ENCODE measurements at places on chromosomes 12 and 14.

- peak; percentile 82 for DNase-seq
Observed at GRCh38 chr14:37590428-37591139, 4.5 kb downstream of the FOXA1 start.

DNA sequence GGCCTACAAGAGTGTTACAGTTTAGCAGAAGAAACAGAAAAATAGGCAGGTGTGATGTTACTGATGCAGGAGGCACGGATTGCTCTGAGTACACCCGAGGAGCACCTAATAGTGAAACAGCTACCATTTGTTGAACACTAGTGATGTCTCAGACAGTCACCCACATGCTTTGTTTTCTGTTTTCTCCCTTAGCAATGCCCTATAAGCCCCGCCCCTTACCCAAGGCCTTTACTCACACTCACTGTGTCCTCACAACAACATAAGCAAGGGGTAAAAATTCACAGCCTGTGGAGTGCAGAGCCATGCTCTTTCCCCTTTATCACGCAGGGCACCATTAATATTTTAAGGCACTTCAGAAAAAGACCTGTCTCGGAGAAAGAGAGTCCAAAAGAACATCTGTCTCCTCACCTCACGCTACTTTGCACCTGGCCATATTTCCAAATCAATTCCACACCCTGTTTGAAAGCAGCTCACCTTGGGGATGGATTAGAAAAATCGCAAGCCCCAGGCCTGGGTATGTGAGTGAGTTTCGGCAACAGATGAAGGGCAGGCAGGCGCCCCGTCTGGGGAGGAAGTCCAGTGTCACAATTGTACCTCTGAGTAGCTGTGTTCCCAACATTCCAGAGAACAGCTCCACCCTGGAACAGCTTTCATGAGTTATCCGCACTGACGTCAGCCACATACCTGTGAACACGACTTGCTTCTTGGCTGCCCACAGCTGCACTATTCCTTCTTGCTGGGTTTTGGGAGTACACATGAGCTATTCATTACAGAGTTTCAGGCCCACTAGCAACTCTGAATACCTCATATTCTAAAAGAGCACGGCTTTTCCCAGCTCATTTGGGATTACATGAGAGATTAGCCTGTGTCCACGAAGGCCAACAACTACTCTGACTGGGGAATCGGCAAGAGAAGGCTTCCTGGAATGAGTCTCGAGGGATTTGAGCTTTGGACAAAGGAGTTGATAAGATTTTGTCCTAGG is 26.0 kb downstream of the MAPK1IP1L start:
- DNase-seq, result peak; percentile 93

DNA sequence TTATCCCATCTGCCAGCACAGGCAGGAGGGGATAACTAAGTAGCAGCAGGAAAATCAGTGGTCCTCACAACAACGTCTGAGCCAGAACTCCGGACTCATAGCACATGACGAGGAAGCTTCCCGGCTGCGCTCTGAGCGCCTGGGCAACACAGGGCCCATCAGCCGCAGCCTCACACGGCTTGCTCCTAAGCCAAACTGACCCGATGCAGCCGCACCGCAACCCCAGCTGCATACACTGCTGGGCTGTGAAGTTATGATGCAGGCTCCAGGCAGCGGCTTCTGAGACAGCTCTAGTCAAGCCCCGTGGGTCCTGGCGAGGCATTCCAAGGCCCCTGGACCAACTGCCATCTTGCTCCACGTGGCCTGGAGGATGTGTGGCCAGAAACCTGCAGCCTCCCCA is 28.1 kb downstream of the ZFYVE21 start:
- DNase-seq, result no peak

- DNase-seq, result no peak
Observed at GRCh38 chr12:74732164-74732784, 194.6 kb downstream of the ATXN7L3B start.

GRCh38 chr12:25651931-25652330 is 98.8 kb upstream of the LMNTD1 start:
- no peak for DNase-seq

- DNase-seq, result no peak
Observed at GRCh38 chr12:114982760-114983159, 298.8 kb upstream of the TBX3 start.

DNA sequence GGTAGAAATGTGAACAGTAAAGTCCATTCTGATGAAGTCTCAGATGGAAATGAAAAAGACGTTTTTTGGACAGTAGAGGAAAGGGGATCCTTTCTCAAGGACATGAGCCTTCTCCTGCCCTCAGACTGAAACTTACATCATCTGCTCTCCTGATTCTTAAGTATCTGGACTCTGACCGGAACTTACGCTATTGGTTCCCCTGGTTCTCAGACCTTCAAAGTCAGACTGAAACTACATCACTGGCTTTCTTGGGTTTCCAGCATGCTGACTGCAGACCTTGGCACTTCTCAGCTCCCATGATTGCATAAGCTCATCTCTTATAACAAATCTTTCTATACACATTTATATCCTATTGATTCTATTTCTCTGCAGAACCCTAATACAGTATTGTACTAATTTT is 291.0 kb downstream of the SNAPC1 start:
- DNase-seq, result no peak

- DNase-seq, result no peak
Observed at GRCh38 chr14:99255621-99256482, 16.1 kb downstream of the BCL11B start.

DNA sequence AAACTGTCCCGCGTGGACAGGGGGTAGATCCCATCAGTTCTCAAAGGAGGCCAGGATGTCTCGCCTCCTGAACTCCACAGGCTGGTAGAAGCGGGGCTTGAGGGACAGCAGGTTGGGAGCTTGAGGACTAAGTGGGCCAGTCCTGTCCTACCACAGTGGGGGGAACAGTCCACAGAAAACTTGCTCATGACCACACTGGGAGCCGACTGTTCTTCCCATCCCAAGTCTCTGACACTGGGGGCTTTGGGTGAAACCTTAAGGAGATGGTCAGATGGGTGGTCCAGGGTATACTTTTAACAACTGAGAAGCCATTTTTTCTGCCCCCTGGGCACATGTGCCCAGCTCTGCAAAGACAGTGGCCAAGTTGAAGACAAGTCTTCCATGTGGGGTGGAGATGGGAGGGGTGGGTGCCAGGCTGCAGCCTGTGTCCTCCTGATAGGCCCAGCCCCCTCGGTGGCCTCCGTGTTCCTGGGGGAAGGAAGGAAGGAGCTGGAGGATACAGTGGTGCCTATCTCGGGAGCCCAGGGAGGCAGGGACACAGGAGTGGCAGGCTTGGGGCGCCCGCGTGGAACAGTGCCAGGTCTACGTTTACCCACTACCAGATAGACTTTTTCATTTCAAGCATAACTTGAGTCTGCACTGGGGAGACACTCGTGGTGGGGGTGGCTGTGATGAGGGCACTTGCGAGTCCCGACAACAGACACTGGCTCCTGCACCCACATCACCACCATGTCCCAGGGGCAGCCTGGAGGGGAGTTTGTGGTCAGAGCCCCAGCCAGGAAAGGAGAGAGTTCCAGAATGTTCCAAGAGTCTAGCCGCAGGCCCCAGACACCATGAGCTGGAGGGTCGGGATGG is 14.7 kb downstream of the RHOF start:
- no peak for DNase-seq

DNA sequence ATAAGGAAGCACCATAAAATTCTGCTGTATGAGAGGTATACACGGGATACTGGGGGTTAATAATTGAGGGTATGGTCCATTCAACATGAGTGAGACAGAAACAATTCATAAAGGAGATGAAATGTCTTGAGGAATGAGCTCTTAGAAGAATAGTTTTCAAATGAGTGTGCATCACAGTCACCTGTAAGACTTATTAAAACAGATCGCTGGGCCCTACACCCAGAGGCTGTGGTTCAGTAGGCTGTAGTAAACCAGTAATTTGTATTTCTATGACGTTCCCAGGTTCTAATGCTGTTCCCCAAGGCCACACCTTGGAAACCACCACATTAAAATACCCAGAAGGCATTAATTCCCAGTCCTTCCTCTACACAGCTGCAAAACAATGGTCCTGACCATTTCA is 49.6 kb downstream of the CAND1 start:
- no peak for DNase-seq

DNA sequence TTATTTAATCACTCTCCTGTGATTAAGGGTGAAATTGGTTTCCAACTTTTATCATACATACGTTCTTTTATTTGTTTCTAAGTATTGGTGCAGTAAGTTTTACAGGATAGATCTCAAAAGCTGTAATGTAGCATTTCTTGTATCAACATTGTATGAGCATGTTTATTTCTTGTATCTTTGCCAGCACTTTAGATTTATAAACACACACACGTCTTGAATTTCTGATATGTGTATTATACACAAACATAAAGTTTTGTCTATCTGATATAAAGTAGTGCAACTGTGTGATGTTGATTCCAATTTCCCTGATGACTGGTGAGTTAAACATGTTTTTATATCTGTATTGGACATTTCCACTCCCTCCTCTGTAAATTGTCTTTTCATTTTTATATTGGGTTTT is 134.7 kb downstream of the NOVA1 start:
- no peak for DNase-seq

- DNase-seq, result peak; percentile 54
Observed at GRCh38 chr12:44875417-44875953, 630 bp downstream of the NELL2 start.

- peak; percentile 42 for DNase-seq
Observed at GRCh38 chr12:124032265-124032886, 59.4 kb downstream of the ZNF664 start.

DNA sequence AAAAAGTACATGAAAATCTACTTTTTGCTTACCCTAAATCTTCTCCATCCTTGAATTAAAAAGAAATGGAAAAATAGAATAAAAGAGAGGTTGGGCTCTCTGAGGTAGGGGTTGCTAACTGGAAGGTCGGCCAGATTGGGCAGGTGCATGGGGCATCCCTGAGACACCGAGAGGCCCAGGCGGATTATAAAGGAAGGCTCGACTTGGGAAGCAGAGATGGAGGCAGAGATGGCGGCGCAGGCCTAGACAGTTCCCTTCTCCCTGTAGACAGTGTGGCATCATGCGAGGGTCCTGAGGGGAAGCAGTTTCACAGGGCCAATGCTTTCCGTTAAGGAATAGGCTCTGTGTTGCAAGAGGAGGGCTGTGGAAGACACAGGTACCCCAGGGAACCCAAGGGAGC is 3.7 kb upstream of the KRT74 start:
- DNase-seq, result no peak

- DNase-seq, result no peak
Observed at GRCh38 chr14:100606687-100607610, 19.7 kb upstream of the BEGAIN start.

DNA sequence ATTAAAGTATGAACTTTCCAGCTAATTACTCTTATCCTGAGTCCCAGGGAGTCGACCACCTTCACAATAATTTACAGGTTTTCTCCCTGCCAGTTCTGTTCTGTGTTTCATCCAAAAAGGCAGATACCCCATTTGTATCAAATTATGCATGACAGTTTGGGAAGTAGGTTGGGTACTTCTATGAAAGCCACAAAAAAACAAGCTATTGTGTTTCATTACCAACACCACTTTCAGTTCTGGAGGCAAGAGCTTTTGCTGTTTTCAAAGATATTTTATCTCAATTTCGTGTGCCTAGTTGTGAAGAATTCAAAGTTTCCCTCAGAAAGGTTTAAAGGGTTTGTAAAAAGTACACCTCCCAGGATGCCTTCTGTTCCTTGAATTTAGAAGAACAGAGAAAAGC is 557.4 kb downstream of the FLRT2 start:
- no peak for DNase-seq

DNA sequence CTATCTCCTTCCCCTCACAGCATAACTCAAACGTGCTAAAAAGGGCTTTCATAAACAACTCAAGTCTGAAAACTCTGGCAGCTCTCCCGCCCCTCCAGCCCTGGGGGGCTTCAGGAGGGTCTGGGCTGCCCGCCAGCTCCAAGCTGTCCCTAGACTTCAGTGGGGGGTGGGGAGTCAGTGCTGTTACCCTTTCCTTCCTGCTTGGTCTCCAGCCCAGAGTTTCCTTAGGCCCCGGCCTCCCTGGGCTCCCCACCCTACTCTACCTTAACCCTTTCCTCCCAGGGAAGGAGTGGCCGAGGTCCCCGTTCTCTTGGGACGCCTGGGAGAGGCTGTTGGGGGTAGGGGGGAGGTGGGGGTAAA is 530 bp upstream of the NYNRIN start:
- peak; percentile 41 for DNase-seq

DNA sequence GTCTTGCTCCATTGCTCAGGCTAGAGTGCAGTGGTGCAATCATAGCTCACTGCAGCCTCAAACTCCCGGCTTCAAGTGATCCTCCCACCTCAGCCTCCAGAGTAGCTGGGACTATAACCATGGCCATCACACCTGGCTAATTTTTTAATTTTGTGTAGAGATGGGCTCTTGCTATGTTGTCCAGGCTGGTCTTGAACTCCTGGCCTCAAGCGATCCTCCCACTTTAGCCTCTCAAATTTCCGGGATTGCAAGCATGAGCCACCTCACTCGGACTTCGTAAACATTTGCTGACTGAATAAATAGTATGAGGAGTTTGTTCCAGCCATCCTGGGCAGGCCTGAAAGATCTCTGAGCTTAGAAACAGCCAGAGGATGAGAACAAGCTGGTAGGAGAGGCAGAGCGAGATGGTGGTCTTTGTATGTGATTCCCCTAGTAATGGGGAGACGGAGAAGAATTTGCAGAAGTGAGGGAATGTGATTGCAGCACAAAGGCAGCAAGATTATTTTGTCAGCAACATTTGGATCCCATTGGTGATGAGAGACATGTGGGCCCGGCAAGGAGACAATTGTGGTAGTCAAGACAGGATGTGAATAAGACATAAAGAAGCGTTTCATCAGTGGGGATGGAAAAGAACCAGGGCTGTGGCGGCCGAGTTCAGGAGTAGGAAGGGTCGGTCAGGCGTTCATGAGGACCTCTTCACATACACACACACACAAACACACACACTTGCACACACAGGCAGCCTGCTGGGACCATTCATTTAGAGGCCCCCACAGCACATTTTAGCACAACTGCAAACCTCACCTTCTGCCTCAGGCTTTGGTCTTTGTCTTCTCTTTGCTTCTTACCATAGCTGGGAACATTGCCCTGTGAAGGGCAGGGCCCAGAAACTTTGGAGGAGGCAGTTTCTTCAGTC is 155.5 kb downstream of the ZFP36L1 start:
- DNase-seq, result no peak

DNA sequence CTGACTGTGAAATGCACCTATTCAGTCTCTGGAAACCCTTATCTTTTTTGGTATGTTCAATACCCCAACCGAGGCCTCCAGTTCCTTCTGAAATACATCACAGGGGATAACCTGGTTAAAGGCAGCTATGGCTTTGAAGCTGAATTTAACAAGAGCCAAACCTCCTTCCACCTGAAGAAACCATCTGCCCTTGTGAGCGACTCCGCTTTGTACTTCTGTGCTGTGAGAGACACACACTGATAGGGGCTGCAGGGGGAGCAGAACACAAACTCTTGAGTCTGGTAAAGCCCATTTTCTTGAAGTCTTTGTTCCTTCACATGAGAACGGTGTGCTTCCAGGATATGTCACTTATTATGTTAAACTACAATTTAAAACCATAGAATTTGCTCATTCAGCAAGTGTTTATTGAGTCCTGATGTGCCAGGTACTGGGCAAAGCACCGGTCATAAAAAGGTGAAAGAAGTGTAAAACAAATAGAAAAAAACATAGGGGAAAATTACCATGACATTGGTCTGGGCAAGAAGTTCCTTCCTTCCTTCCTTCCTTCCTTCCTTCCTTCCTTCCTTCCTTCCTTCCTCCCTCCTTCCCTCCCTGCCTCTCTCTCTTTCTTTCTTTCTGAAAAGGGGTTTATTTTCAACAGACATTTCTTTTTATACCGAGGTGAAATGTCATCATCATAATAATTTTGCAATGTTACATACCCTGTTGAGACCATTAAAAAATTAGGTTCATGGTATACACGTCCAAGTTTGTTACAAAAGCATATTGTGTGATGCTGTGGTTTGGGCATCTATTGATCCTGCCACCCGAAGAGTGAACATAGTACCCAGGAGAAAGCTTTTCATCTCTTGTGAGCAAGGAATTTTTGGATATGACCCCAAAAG is 50.7 kb upstream of the OR4E1 start:
- no peak for DNase-seq

Measured in large intestine (tissue), 12 donors.